Activated CD8-positive, alpha-beta memory T cell treated with anti-CD3 and anti-CD28 coated beads for 4 hours (primary cell): ENCODE measurements at places on chromosomes 3 and 15.

DNA sequence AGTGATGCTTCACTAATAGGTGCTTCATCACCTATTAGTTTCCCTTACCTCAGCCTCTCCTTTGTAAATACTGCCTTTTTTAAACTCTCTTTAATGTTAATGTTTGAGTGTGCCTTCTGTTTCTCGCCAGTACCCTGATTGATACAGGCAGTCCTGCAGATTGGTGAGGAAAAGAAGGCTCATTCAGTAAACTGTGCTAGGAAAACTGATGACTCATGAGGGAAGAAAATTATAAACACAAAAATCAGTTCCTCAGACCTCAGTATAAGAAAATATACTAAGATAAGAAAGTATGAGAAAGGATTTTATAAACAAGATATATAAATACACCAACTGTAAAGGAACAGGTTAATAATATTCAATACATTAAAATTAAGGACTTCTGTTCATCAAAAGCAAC lies 54.8 kb upstream of the OXTR start:
- DNase-seq = no peak

GRCh38 chr15:86382341-86382740 lies 302.7 kb downstream of the AGBL1 start:
- no peak for DNase-seq

- DNase-seq = no peak
Measured at GRCh38 chr3:157092230-157092629, 67.7 kb downstream of the CCNL1 start.

DNA sequence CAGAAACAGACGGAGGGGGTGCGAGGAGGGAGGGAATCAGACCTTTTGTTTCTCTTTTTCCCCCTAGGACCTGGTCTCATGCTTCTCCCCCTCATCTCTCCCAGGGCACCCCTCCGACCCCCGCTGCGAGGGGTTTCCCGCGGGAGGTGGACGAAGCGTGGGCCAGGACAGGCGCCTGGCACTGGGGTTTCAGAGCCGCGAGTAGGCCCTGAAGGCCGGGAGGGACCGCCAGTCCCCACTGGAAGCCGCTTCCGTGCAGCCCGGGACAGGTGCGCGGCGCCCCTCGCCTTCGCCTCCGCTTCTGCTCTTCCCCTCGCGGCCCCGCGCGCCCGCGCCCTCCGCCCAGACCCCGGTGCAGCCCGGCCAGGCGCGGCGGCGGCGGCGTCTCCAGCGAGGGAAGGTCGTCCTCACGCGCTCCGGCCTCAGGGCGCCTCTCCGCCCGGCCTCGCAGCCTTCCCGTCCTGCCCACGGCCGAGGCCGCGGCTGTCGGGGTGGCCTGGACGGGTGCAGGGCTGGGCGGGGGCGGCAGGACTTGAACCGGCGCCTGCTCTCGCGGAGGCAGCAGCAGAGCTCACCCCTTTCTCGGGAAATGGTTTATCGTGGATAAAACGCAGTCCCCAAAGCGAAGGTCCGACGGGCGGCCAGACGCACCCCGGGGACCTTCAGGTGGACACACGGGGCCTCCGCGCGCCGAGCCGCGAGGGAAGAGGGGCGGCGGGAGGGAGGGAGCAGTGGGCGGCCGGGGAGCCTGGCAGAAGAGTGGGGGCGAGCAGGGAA lies 31.5 kb upstream of the ADAMTS17 start:
- no peak for DNase-seq
